ENCODE measurements at places on chromosomes 16 and 17.

DNA sequence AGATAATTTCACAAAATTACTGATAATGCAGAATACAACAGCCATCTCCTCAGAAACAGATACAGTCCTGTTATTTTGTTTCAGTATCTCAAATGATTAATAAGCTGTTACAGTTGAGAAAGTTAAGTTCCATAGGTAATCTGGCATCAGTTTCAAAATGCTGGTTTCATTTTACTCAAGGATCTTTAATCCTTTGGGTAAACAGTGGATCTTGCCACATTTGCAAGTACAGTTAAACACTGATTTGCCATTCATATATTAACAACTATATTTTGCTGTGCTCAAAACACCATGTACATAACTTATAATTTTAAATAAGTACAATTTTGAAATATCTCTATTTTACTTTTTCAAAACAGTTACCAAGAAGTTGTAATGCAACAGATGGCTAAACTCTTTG lies 31.2 kb downstream of the RPGRIP1L start:
- DNase-seq, result no peak

- no peak for DNase-seq
Measured at GRCh38 chr17:74015990-74016389, 187.5 kb upstream of the RPL38 start.

DNA sequence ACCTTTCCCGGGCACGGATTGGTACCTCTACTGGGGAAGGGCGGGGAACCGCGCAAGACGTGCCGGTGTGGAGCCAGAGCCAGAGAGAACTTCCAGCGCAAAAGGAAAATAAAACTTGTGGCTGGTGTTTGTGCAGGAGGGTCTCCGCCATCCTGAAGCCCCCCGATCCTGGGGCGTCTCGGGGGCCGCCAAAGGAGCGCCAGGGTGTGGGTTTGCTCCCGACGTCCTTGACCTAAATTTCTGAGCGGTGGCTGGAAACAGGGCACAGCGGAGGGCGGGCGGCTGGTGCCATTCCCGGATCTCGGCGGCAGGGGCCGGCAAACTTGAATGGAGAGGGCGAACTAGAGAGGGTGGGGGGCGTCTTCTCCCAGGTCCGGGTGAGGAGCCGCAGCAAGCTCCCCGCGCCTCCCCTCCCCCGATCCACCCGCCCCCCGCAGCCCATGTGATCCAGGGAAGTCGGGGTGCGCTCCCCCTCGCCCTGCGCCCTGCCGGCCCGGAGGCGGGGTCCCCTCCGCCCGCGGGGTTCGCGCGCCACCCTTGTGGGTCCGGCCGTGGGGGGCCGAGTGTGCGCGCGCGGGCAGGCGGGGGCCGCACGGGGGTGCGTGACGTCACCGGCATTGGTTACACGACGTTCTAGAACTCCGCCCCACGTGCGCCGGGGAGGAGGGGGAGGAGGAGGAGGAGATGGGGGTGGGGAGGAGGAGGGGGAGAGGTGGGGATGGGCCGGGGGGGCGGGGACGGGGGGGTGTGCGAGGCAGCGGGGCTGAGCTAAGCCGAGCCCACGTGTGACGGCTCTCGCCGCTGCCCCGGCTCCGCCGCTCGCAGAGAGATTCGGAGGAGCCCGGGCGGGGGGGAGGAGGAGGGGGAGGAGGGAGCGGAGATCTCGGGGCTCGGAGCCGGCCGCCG lies at the start of gene MSI2:
MSI2 (plus strand) TSS at position 748 of the 906 bp plus-strand sequence. CDS start 220 bp downstream, outside the sequence.
- DNase-seq, result peak; percentile 89

GRCh38 chr17:38667099-38667786 lies 7.5 kb downstream of the EPOP start:
- peak; percentile 63 for DNase-seq

- DNase-seq, result no peak
Measured at GRCh38 chr16:18941471-18941870, 15.3 kb upstream of the SMG1 start.

- no peak for DNase-seq
Measured at GRCh38 chr17:15782866-15783265, 50.8 kb downstream of the TBC1D26 start.

- no peak for DNase-seq
Measured at GRCh38 chr16:84594725-84595038, 23.2 kb downstream of the COTL1 start.

DNA sequence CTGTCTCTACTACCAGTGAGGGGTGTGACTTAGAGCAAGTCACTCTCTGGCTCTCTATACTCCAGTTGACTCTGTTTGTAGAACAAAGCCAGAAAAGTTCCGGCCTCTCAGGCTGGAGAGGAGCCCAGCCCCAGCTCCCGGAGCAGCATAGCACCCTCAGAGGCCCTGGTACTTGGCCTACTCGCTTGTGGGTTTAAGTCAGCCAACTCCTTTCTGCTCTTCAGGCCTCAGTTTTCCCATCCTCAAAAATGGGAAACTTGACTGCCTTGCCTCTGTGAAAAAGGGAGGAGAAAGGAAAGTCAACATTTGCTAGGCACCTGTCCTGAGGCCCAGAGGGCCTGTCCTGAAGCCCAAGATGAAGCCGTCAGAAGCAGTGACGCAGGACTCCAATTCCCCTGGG lies 1.1 kb downstream of the CHST6 start:
- no peak for DNase-seq

DNA sequence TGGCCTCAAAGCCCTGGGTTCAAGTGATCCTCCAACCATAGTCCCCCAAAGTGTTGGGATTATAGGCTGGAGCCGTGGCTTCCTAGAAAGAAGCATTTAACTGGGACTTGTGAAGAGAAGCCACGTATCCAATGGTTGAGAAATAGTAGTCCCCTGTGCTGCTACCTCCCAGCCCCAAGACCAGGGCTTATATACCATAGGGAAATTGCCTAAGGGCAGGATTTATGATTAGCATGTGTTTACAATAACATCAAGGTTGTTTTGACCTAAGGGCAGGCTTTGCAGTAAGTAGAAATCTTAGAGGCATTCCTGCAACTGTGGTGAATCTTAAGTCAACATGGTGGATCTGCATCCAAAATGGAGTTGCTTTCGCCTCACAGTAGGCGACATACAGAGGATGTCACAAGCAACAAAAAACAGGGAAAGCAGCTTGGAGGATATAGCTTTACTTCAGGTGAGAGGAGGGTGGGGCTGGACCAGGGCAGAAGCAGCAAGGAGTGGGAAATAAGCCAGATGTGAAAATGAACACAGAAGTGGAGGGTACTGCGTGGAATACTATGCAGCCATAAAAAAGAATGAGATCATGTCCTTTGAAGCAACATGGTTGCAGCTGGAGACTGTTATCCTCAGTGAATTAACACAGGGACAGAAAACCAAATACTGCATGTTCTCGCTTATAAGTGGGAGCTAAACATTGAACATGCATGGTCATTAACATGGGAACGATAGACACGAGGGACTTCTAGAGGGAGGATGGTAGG lies 18.7 kb upstream of the NSMCE1 start:
- no peak for DNase-seq

DNA sequence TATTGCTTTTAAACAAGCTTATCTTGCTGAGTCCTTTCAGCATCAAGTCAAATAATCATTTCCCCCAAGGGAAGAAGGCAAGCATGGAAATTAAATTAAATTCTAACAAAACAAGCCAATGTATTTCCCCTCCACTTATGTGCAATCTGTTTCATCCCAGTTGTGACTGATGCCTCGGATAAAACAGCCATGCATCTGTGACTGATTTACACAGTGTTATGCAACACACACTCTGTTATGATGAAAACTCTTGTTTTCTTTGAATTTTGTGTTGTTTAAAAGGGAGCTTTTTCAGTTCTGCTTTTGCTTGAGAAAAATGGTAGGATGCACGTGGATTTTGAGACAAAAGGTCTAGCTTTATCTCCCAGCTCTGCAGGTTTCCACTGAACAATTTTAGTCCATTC lies 32.6 kb downstream of the TMEM100 start:
- DNase-seq, result no peak

GRCh38 chr16:51922476-51922875 lies 624.5 kb downstream of the TOX3 start:
- no peak for DNase-seq
